PC-9 (cell line): ENCODE measurements at places on chromosomes 13 and 19.

DNA sequence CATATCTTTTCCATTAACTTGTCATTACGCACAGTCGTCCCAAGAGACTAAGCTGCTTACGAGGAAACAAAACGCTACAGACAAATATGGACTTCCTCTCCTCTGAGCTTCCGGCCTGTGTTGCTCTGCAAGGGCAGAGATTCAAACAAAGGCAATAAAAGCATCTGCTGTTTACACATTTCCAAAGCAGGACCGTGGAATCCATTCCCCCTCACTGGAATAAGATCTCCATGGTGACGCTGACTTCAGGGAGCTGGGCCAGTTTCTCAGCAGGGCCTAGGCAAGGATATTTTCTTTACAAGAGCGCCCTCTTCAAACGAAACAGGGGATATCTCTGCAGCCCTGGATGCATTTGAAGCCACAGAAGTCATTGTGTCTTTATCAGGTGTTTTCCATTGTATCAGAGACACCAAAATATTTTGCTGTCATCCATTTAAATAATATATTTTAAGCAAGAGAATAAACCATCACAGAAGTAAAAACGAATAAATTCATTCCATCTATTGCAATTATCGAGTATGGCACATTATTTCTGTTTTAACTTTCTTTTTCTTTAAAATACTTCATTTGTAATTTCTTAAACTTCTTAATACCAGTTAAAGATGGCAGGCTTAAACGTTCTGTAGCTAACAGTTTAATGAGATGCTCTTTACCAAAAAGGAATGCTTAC, 177.5 kb downstream of the DCLK1 start:
- peak; percentile 12 for DNase-seq

DNA sequence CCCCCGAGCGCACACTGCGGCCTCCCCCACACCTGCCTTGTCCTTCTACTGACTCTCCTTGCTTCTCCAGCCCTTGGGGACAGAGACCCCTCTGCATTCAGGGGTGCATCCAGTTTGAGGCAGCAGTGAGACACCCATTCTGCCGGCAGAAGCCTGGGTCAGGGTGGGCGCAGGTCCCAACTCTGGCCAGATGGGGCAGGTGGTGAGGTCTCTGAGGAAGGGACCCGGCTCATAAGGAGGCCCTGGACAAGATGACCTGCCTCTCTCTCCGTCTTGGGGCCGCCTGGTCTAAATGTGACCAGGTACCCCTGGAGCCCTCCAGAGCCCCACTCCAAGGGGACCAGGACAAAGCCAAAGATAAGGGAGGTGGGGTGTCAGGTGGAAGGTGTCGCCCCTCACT, 6.1 kb downstream of the CHERP start:
- no peak for DNase-seq

DNA sequence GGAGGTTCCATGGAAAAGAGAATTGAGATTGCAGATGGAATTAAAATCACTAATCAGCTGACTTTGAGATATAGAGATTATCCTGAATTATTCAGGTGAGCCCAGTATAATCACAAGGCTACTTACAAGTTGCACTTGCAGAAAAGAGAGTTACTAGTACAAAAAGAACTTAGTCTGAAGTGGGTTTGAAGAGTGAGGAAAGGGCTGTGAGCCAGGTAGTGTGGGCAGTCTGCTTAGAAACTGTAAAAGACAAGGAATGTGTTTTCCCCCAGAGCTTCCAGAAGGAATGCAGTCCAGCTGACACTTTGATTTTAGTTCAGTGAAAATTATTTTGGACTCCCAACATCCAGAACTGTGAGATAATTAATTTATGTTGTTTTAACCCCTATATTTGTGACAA, 285.4 kb upstream of the GPC6 start:
- no peak for DNase-seq

- DNase-seq: no peak
These were observed 55.7 kb downstream of the FAM216B start for GRCh38 chr13:42836930-42837690.

GRCh38 chr19:45162608-45163143, 1.9 kb upstream of the NKPD1 start:
- no peak for DNase-seq

- no peak for DNase-seq
These were observed 9.5 kb downstream of the ACTMAP start for GRCh38 chr19:40740747-40741146.

DNA sequence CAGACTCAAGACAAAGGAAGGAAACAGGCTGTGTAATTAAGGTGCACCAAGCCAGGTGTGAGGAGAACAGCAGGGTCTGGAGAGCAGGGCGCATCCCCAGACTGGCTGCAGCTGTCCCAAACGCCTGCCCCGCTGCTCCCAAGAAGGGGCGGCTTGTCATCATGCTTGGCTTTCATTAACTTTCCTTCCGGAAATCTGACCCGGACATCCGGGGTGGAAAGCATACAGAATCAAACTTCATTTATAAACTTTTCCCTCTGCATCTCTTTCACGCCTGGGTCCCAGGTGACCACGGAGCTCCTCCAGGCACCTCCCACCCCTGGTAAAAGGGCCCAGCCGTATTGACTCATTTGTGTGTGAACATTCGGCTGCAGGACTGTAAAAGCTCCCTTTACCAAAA, 31.7 kb downstream of the TSHZ3 start:
- no peak for DNase-seq

DNA sequence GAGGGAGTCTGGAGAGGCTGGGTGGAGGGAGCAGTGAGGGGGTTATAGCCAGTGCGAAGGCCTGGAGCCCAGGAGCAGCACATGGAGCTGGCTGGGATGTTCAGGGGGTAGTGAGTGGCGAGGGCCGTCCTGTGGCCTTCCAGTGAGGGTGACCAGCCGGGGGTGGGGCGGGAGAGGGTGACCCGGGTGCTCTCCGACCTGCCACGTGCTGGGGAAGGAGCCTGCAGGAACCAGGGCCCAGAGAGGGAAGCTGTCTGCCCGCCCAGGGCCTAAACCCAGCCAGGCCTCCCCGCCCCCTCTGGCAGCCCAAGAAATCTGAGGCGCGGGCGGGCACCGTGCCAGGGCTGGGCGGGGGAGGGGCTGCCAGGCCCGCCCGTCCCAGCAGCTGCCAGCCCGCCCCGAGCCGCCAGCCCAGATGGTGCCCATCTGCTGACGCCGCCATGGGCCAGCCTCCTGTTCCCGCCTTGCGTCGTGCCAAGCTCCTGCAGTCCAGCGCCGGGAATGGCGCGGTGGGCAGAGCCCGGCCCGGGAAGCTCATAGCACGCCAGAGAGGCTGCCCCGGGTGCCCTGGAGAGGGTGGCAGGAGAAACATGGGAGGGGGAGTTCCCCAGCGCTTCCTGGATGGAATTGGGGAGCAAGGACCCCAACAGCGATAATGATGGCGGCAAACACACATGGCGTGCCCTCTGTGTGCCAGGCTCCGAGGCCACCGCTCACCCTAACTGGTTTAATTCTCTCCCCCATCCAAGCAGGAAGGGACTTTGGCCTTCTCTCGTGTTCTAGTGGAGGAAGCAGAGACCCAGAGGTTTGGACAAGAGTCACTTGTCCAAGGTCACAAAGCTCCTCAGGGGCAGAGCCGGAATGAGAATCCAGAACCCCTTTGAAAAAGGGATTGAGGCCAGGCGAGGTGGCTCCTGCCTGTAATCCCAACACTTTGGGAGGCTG, 21.5 kb downstream of the NFIC start:
- DNase-seq: no peak

DNA sequence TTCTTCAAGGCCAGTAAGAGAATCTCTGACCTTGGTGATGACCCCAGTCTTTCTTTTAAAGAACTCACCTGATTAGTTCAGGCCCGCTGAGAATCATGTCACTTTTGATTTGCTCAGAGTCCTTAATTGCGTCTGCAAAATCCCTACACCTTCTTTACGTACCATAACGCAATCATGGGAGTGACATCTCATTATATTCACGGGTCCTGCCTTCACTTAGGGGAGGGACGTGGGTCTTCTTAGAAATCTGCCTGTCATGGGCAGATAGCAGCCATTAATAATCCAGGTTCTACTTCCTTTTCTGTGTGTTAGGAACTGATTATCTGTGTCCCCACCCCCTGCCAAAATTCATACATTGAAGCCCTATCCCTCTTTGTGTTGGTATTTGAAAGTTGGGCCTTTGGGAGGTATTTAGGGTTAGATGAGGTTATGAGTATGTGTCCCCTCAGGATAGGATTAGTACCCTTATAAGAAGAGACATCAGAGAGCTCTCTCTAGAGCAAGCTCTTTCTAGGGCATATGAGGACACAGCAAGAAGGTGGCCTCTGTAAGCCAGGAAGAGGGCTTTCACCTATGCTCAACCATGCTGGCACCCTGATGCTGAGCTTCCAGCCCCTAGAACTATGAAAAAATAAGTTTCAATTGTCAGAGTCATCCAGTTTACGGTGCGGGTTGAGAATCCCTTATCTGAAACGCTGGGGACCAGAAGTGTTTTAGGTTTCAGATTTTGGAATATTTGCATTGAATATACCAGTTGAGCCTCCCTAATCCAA, 9.9 kb downstream of the TPP2 start:
- DNase-seq: no peak

GRCh38 chr13:53382008-53382407, 353.4 kb downstream of the OLFM4 start:
- no peak for DNase-seq

GRCh38 chr19:35899547-35900214, 659 bp downstream of the NFKBID start:
- peak; percentile 74 for DNase-seq
